Astrocyte of the spinal cord (primary cell): ENCODE measurements at places on chromosomes 7 and 10.

DNA sequence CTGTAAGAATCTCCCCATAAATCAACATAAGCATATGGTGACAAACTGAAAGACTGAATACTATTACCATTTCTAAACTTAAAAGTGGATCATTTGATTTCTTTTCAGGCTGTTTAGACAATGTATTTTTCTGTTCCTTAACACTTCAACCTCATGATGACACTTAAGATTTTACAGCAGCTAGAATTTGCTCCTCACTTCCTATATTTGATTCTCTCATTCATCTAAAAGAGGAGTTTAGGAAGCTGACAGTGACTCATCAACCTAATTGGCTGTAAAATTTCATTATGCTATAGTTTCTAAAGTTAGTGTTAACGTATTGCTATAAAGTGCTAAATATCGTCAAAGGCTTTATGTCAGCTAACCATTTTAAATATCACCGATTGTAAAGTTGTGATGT lies 478.7 kb downstream of the GRM8 start:
- no peak for DNase-seq

- no peak for DNase-seq
These were observed 94.9 kb upstream of the ZNF800 start for GRCh38 chr7:127487381-127487780.

- no peak for DNase-seq
These were observed 12.1 kb downstream of the DOCK1 start for GRCh38 chr10:126917375-126917774.

- peak; percentile 66 for DNase-seq
These were observed 180.5 kb downstream of the PFKFB3 start for GRCh38 chr10:6383096-6383812.

GRCh38 chr10:10804998-10805740 lies 212.5 kb upstream of the CELF2 start:
- DNase-seq, result peak; percentile 70

- DNase-seq, result no peak
These were observed 7.1 kb upstream of the EMX2 start for GRCh38 chr10:117535298-117536071.

- DNase-seq, result no peak
These were observed at the start of gene NPC1L1 for GRCh38 chr7:44541028-44541869. Gene NPC1L1 (minus strand): TSS chr7:44541330. CDS start chr7:44541259, 71 bp downstream.

- no peak for DNase-seq
These were observed 7.2 kb downstream of the NFE2L3 start for GRCh38 chr7:26159243-26159642.

- DNase-seq, result peak; percentile 1
These were observed 531 bp downstream of the IKZF1 start for GRCh38 chr7:50304911-50305582.

GRCh38 chr7:101542527-101543241 lies 86.4 kb downstream of the MYL10 start:
- peak; percentile 30 for DNase-seq

- DNase-seq, result peak; percentile 76
These were observed 262.1 kb downstream of the ATRNL1 start for GRCh38 chr10:115355162-115355760.

GRCh38 chr7:140455743-140456142 lies 23.6 kb downstream of the MKRN1 start:
- DNase-seq, result no peak

GRCh38 chr10:11292576-11293302 lies 275.1 kb downstream of the CELF2 start:
- DNase-seq, result no peak

- no peak for DNase-seq
These were observed 106.2 kb downstream of the SNX10 start for GRCh38 chr7:26397796-26398426.

DNA sequence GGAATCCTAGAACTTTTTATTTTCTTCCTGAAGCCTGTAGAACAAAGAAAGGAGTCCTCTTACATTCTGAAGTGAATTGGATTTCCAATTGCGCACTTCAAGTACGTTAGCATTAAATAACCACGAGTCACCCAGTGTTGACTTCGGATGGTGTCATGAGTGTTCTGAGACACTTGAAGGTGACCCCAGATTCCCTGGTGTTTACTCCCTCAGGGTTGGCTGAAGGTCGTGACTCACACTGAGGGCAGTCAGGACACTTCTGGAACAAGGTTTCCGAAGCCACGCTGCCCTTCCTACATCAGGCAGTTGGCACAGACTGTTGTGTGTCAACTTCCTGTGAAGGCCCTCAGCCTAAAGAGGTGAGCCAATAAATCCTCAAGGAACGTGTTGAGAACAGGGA lies 186.6 kb upstream of the CELF2 start:
- peak; percentile 80 for DNase-seq

GRCh38 chr7:120553491-120553890 lies 280.5 kb downstream of the KCND2 start:
- no peak for DNase-seq

GRCh38 chr10:3465406-3465891 lies 292.9 kb upstream of the PITRM1 start:
- DNase-seq, result no peak

DNA sequence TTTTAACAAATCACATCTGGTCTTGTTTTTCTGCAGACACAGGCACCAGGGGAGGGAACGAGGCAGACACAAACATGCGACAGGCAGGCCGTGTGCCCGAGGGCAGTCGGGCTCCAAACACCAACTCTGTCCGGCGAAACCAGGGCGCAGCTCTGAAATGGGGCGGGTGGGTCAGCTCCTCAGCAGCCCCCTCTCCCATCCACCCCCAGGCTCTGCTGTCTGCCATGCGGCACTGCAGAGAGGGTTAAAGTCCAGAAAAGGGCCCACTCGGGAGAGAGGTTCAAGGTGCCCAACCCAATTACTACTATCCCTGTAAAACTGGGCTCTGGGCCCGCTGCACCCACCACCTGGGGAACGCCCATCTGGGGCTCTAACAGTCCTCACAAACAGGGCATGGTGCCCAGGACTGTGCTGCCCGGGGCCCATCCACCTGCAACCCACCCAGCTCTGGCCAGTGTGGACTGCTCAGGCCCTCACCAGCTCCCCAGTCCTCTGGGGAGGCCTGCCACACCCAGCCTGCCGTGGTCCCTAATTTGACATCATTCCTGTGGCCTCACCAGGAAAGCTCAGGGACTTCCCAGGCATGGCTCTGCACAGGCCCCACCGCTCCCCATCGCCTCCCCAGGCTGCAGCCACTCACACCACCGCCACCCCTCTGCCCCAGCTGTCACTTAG lies 18.7 kb downstream of the YKT6 start:
- DNase-seq, result no peak

- DNase-seq, result peak; percentile 41
These were observed 512.9 kb downstream of the ATRNL1 start for GRCh38 chr10:115606086-115606485.

DNA sequence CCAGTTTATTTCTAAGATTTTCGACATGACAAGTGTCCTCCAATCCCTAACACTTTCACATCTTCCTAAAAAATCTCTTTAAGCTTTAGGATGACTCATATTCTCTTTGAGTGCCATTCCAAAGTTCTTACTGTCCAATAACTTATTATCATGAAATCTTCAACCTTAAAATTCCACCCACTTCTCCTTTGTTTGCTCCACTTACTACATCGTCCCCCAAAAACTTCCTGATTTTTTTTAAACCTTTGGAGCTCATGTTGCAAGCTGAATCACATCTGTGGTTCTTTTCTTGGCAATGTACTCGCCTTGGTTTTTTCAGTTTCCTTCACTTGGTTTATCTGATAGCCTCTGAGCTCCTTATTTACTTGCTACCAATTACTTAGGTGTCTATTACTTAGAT lies 39.2 kb upstream of the JCAD start:
- peak; percentile 83 for DNase-seq

- DNase-seq, result no peak
These were observed 69.2 kb upstream of the SFMBT2 start for GRCh38 chr10:7479861-7480598.

- no peak for DNase-seq
These were observed 11.5 kb downstream of the LIPJ start for GRCh38 chr10:88598055-88598454.

DNA sequence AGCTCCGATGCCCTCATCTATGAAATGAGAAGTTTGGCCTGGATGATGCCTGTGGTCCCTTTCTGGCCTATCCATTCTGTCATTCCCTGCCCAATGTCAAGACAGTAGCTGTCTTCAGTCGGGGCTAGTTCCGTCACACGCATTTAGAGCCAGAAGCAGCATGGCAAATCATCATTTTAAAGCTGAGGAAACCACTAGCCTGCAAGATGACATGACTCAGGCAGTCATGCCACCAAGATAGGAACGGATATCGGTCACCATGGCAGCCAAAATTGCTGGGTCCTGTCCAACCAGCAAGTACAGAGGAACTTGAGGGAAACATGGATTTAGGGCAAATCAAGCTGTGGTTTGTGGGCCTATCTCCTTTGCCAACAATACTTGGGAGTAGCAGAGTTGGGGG lies 64.5 kb upstream of the MRLN start:
- DNase-seq, result peak; percentile 51

DNA sequence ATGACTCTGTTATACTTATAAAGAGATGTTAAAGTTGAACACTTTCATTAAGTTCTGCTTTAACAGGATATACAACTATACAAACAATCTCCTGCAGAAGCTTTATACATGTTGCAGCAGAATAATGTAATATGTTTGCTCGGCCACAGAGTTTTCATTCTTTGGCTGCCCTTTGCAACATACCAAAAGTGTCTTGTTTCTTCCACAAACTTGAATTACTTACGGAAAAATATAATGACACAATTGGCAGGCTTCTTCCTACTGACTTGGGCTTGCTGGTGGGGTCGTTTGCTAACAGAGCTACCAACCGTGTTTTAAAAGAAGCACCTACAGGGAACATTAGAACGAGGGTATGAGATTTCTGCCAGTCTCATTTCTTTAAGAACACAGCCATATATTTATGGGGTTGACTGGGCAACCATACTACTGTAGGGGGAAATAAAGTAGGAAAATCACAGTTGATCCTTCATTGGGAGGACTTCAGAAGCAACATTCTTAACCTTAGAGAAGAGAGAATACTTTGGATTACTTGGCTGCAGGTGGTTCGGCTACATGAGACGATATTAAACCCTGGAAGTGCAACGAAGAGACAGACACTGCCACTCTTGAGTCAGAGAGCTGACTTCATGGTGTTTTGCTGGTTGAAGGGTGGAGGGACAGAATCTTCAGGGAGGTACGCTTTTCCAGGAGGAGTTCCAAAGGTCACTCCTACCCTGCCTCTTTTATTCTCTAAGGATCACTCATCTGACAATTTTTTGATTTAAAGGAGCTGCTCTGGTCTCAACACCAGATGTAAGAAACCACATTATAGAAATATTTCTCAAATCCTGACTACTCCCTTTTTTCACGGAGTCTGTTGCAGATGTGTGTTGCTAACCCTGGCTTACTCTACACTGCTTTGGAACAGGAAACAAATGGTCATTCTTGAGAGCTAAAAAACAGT lies 123.9 kb downstream of the SEMA3C start:
- peak; percentile 67 for DNase-seq

- DNase-seq, result no peak
These were observed 10.3 kb upstream of the LRRN3 start for GRCh38 chr7:111080495-111081105.

DNA sequence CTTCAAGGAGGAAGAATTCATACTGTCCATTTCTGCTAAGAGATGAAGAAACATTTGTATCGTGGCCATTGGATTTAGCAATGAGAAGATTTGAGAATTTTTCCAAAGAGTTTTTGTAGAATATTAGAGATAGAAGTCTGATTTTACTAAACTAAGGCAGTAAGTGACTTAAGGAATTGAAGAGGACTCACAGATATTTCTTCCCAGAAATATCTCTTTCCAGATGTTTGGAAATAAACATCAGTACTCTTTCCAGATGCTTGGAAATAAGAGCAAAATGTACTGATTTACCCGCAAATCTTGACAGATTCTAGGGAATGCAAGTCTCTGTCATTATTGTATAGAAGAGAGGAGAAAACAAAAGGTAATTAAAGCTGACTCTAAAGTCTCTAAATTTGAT lies 91.3 kb downstream of the IMMP2L start:
- DNase-seq, result no peak

DNA sequence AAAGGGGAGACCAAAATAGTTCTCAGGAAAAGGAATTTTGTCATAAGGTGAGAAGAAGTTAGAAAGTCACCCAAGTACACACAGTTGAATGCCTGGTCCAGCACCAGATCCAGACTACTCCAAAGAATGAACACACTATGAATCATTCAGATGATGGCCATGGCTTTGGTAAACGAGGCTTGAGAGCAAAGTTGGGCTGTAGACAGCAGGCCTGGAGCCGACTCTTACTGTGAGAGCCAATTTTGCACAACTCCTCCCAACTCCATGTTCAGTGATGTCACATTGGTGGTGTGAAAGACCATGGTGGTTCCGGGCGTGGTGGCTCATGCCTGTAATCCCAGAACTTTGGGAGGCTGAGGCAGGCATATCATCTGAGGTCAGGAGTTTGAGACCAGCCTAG lies 131.6 kb downstream of the PKD1L1 start:
- DNase-seq, result peak; percentile 43

DNA sequence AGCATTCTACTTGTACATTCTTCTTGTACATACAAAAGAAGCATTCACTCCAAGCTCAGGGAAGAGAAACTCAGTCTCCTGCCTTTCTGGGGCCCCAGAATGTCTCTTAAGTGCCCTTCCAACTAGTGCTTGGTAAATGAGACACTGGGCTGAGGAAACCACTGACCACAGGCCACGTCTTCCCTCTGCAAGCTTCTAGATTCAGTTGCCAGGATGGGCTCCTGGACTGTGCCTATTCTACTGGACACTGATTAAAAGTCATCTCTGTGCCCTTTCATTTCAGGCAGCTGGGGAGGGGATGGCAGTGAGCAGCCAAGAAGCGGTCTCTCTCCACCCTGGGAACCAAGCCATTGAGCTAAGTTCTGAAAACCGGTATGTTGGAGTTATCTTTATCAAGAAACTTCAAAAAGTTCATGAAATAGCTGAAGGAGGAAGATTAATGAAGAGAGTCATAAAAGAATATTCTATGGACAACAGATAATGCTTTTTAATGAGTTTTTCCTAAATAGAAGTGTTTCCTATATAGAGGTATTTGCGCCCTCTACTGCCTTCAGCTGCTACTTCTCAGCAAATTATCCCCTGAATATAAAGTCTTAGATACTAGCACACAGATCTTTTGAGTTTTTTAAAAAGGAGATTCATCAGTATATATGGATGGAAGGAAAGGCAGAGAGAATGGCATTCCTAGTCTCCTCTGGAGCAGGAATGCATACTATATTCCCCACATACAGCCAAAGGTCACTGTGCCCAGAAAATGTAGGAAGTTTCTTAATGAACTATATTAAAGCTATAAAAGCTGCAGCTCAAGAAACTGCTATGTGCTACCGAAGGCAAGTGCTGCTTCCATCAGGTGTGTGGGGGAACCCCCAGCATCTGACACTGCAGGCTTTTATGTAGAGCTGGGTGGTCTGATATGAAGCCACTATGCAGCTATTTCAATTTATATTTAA lies 8.4 kb upstream of the IFIT1B start:
- DNase-seq, result peak; percentile 68

DNA sequence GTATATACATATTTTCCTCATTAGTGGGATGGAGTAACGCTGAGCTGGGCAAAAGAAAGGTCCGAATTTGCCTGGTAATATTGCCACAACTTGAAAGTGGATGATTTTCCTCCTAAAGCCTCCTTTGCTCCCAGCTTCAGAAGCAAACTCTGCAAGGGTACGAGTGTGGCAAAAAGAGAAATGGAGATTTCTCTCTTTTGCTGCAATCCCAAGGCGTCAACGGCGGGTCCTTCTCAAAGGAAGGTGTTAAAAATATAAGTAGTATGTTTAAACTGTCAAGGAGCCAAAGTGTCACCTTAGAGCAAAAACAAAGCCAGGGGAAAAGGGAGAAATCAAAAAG lies 12.4 kb upstream of the HOXA2 start:
- DNase-seq, result no peak

- no peak for DNase-seq
These were observed 60.3 kb upstream of the ABLIM1 start for GRCh38 chr10:114718374-114718773.
